ENCODE measurements at places on chromosomes 2 and 18.

- no peak for DNase-seq
These were observed 67.3 kb upstream of the TNP1 start for GRCh38 chr2:216927163-216927562.

DNA sequence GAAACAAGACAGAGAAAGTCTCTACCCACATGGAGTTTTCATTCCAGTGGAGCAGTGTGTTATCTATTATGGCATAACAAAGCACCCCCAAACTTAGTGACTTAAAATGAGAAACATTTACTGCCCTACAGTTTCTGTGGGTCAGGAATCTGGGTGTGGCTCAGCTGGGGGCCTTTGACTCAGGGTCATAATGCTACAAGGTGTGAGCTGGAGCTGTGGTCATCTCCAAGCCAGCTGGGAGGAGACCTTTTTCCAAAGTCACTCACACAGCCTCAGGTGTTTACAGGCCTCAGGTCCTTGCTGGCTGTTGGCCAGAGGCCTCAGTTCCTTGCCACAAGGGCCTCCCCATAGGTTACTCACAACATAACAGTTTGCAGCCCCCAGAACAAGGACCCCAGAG, 169.2 kb downstream of the ETAA1 start:
- no peak for DNase-seq

GRCh38 chr2:225112362-225113126, 70.3 kb upstream of the DOCK10 start:
- DNase-seq: no peak

- no peak for DNase-seq
These were observed at the start of gene GULP1 for GRCh38 chr2:188291617-188292347. Gene GULP1 (plus strand): TSS chr2:188291874. CDS start chr2:188477703, 185,829 bp downstream.

- no peak for DNase-seq
These were observed 11.5 kb downstream of the NTSR2 start for GRCh38 chr2:11658208-11659114.

Measured in caudate nucleus (tissue), 63 donors.